Activated T-cell treated with anti-CD3 and anti-CD28 coated beads for 48 hours (primary cell): ENCODE measurements at places on chromosomes 3 and 15.
A peak's percentile ranks its signal among the peaks of the same experiment; 100 is the strongest.

DNA sequence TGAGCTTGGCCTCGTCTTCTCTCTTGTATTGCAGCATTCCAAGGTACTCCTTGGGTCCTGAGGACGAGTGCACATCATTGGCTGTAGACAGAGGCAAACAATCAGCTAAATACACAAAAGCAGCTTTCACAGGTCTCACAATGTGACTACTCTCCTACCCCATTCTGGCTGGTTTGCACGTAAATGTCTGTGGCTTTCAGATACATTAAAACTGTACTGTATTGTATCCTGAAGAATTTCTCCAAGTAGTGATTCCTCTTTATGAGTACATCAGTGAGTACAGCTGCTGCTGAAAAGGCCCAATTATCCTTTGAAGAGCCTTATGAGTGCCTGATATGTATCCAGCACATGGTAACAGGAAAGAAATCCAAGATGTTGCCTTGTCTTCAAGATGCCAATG is 22.0 kb upstream of the GNB5 start:
- no peak for DNase-seq

GRCh38 chr15:44667039-44667360 is 3.5 kb upstream of the SPG11 start:
- no peak for DNase-seq

GRCh38 chr3:28139288-28139687 is 102.1 kb upstream of the CMC1 start:
- no peak for DNase-seq

GRCh38 chr3:77342027-77342426 is 302.1 kb downstream of the ROBO2 start:
- DNase-seq: no peak

GRCh38 chr15:34986326-34986725 is 1.8 kb downstream of the ZNF770 start:
- no peak for DNase-seq

DNA sequence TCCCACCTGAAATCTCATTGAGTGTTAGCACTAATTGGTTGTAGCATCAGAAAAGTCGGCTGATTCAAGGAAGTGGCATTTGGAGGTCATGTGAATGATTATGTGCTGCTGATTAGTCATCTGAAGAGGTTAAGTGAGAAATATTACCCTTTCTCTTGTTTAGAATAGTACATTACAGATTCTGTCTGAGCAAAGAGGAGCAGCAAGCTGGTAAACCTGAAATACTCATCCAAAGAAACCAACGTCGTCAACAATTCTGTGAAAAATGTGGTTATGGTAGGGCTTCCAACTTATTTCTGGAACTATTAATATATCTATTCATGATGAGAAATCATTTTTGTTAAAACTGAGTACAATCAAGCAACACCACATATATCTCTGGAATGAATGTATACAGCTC is 1024.9 kb downstream of the TUSC7 start:
- no peak for DNase-seq

DNA sequence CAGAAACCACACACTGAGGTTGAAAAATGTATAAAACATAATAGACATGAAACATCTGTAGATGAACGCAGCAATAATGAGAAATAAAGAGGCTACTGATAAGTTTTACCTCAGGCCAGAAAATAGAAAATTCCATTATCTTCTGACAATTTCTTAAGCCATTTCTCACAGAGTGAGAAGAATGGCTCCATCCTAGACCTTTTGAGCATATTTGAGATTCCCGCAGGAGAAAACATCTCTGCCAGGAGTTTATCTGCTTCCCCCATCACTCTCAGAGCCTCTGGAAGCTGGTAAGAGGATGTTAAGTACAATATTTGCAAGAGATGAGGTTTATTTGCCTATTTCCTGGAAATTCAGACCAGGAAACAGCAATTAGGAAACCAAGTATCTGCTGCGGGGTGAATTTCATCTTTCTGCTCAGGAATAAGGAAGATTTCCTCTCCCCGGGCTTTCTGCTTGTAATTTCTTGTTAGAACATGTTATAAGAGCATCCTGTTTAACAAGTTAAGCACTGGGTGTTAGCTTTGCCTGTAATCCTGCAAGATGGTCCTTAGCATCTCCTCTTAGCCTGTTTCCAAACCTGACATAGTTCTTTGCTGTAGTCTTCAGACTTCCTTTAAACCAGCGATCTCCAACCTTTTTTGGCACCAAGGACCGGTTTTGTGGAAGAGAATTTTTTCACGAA is 54.8 kb downstream of the ATP13A4 start:
- no peak for DNase-seq

- DNase-seq: no peak
These were observed 22.4 kb downstream of the CD86 start for GRCh38 chr3:122077293-122078234.

DNA sequence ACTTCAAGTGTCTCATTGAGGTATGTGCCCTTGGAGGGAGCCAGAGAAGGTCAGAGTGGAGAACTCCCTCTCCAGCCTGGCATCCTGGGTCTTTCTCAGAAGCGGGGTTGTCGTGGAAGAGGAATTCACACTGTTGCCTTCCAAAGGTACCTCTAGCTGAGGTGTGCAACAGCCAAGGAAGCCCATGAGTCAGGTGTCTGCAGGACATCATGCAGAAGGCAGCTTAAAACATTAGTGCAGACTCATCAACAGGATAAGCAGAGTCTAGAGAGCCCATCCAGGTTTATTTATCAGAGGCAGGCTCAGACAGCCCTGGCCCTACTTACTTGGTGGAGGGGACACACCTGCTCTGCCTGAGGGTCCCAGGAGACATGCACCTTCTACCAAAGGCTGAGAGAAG is 95.6 kb upstream of the TPM1 start:
- DNase-seq: no peak

- DNase-seq: no peak
These were observed 52.2 kb downstream of the ABI3BP start for GRCh38 chr3:100941041-100941440.

DNA sequence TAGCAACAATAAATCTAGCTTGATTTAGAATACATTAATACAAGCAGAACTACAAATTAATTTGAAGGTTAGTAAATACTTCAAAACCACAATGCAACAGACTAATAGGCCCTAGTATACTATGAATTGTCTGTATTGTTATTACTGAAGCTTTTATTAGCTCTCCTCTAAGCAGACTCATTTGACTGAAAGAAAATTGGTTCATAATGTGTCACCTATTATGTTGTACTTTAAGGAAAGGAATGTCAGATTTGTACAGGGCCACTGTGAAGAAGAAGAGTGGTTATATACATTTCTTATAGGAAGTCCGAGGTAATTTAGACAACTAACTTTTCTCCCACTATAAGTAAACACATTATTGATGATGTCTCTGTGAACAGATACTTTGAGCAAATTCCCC is 954.5 kb downstream of the ZPLD1 start:
- DNase-seq: no peak

- no peak for DNase-seq
These were observed 10.7 kb downstream of the GORASP1 start for GRCh38 chr3:39096775-39097174.

GRCh38 chr15:63870043-63870394 is 36.3 kb upstream of the HERC1 start:
- DNase-seq: no peak

DNA sequence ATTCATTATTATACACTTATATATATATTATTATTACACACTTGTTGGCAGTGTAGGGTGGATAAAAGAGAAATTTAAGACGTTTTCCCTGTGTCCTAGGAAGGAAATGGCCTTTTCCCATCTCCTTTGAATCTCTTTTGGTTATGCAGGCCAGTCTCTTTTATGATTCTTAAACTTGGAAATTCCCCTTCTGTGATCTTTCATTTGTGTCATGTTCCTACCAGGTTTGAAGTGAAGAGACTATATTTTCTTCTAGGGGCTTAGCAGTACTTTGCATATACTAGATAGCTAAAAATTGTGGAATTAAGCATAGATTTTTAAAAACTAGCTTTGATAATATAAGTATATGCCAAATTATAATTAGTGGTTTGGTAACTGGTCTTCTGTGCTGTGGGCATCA is 58.5 kb downstream of the BBX start:
- DNase-seq: no peak

- no peak for DNase-seq
These were observed 1405.3 kb downstream of the SI start for GRCh38 chr3:163672954-163673353.

DNA sequence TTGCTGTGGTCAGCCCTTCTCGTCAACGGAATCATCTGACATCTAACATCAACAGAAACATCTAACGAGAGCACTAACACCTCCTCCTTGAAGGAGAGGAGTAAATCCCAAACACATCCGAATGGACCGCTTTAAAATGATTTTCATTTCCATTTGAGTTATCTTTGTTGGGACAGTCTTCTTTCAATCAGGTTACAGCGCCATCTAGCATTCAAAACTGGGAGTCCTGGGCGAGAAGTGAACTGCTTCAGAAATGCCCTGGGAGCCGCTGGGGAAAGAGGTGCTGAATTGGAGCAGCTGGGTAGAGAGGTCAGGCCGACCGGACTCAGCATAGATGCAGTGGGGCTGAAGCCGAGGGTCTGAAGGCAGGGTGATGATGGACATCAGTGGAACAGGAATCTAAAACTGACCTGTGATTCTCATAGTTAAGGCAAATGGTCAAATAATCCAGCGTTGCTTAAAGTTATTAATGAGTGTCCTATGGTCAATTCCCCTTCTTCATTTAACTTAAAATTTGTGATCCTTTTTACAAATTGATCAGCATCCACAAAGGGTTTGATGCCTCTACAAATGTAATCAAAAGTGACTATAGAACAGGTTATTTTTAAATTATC is 170.0 kb upstream of the NDN start:
- no peak for DNase-seq

- peak; percentile 21 for DNase-seq
These were observed 86.5 kb upstream of the PRR20G start for GRCh38 chr3:127374086-127375010.
